H4 (cell line): ENCODE measurements at places on chromosomes 3 and 15. TPM values are rescaled to one million over a fixed set of nuclear protein-coding genes. Genes with fewer than 3 reads are reported as not detected.

DNA sequence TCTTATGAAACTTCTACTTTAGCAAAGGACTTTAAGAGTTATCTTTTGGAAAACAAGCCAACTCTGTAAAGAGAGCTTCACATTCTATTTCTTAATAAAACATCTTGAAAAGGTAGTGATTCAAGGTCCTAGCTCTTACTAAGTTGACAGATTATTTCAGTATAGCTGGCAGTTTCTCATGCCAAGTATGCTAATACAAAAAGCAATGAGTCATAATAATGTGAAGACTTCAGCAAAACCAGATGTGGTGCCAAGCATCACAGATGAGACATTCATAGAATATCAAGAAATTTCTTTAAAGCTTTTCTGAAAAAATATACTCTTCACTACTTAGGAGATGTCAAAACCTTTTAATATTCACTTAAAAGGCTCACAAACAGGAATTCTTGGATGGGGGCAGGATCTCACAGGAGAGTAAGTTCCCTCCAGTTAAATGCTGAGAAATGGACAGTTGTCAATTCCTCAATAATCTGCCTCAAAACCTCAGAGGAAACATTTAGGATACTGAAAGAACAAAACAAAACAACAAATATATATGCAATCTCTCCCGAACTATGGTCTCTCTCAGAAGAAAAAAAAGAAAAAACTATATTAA, 45.6 kb downstream of the DCBLD2 start:
- DNase-seq: peak; percentile 22

DNA sequence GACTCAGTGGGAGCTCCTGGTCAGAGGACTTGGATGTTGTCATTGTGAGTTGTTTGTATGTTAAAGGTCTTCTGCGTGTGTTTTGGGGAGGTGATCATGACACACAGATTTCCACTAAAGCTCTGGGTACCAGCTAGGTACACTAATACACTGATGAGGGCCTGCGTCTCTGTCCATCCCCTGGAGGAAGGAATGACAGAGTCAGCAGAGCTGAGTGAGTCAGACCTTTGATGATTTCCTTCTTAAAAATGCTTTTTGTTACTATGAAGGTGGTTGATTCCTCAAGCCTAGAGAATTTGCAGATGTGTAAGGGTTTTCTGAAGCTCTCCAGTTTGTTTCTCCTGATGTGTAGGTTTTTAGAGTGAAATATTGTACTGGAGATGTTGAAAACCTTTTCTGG, 424.1 kb upstream of the TPM1 start:
- peak; percentile 47 for DNase-seq

DNA sequence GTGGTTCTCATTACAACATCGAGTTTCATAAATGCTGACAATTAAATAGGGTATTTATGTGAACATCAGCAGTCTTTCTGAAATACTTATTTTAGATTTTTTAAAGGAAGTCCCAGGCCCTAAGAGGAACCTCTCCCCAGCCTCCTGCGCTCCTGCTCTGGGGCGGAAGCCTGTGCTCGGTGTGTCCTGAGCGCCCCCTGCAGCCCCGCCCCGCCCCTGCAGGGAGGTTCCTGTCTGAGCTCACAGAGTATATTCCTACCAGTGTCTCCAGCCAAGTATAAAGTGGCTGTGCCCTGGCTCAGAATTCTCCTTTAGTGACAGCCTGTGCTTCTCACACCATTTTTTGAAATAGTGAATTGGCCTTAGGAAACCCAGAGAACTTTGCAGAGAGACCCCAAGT, 567.9 kb downstream of the GOLGA6L6 start:
- no peak for DNase-seq

DNA sequence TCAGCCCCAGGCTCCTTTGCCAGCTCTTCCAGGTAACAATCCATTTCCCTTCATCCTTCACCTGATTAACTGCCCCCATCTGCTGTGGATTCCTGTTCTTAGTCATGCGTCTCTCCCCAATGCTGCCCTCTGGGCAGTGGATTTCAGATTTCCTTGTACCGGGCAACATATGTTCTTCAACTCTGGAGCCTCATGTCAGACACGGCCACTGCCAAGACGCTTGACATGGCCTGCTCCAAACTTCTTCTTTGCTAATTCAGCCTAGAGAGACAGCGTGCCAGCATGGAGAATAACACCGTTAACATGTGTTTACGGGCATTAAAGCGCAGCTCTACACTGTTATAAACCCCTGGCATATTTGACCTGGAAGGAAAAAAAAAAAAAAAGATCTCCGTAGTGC, 1035.1 kb upstream of the NR2F2 start:
- no peak for DNase-seq

DNA sequence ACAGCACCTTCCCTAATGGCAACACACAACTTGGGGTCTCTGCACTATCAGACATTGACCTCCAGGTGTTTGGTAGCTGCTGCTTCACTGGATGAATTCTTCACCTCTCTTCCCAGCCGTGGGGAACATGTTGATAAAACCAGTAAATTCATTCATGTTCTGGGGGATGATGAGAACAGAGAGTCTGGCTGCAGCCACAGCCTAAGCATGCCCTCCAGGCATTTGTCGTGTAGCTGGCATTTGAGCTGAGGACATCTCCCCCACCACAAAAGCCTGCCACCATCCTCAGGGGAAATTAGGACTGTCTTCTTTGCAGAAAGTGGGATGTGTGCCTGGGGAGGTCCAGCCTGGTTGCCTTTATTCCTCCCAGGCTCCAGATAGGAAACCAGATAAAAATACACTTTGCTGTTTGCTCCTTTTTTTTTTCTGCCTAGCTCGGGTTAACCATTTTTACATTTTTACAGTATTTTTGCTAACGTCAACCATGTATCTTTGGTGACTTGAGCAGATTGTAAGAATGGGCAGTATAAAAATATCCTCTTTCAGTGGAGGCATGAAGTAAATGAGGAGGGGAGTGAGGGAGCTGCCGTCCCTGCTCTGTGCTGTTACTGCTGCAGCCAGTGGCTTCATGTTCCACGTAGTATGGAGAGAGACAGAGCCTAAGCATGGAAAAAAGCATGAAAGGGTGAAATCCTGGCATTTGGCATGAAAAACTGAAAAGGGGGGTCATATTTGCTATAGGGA, 444.0 kb downstream of the EPHB1 start:
- DNase-seq: no peak

GRCh38 chr15:98138910-98139309, 178.4 kb downstream of the ARRDC4 start:
- DNase-seq: no peak

DNA sequence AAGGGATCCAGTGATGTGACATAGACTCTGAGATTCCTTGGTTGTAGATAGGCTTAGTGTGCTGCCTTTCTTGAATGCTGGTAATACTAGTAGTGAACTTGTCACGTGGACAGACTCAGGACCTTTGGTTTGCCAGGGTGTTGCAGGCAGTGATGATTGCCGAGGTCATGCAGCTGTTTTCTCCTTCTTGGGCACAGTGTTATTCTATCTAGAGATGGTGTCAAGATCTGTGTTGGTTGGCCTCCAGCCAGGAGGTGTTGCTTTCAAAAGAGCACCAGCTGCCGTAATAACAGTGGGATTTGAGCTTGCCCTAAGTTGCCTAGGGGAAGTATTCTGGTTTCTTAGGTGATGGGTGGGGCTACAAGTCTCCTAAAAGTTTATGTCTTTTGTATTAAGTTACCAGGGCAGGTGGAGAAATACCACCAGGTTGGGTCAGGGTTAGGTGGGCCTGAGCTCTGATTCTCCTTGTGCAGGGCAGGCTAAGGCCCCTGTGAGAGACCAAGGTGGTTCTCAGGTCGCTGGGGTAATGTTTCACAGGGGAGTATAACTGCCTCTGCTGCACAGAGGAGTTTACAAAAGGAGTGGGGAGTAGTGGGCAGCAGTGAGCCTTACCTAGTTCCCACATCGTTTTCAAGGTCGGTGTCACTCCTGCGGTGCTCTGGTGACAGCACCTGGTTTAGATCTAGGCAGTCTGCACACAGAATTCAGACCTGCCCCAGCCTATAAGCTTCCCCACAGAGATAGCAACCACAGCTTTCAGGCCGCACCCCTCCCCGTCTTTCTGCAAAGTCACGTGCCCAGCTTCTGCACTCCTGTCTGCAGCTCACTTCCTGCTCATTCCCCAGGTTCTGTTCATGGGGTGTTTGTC, 350.3 kb downstream of the DOCK3 start:
- DNase-seq: peak; percentile 4

DNA sequence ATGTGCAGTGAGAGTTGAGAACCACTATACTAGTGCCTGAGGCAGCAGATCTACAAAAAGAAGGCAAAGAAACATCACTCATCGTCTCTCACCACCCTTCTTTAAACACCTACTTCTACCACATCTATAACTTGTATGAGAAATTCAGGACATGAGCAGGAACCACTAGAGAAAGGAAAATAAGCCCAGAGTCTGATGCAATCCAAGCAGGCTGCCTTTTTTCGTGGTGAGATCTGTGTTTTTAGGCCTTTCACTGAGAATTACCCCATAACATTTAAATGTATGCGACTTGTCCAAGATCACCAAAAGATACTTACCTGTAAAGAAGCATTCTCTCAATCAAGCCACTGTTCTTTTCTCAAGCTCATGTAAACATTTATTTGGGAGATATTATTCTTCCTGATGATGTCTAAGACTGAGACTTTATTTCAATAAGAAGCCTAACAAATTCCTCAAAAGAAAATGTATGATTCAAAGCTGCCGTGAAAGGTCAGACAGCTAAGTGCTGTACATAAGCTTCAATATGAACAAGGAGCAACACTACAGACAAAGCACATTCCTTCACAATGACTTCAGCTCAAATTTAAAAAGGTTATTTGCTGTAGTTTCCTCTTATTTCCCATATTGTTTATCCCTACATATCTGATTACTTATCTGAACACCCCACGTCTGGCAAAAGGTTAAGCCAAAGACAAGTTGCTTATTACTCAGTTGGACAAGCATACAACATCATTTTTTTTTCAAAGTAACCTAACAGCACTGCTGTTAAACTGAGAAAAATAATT, 16.5 kb downstream of the SPICE1 start:
- DNase-seq: peak; percentile 55

Gene ZNF660
- total RNA-seq: 0.02 and 0.08 TPM in 2 replicates

- peak; percentile 58 for DNase-seq
Measured at GRCh38 chr3:58025837-58026569, 17.8 kb downstream of the FLNB start.

DNA sequence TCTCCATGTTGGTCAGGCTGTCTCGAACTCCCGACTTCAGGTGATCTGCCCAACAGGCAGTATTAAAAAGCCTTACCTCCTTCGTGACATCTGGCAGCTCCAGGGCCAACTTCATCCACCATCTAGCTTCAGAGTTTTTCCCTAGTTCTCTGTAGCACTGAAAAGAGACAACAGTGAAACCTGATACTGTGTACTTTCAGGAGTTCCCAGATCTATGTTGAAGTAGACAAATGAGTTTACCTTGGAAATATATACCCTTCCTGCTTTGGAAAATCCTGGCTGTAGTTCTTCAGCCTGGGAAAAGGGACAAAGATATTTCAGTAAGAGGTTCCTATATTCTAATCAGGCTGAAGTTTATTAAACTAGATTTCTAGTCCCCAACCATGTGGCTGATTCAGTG, 18.0 kb downstream of the RMDN3 start:
- no peak for DNase-seq

- DNase-seq: no peak
Measured at GRCh38 chr3:132016061-132017041, 18.5 kb downstream of the CPNE4 start.

- no peak for DNase-seq
Measured at GRCh38 chr15:34783431-34783830, 11.9 kb downstream of the ACTC1 start.

- no peak for DNase-seq
Measured at GRCh38 chr15:84016371-84016770, 219.2 kb upstream of the GOLGA6L4 start.

DNA sequence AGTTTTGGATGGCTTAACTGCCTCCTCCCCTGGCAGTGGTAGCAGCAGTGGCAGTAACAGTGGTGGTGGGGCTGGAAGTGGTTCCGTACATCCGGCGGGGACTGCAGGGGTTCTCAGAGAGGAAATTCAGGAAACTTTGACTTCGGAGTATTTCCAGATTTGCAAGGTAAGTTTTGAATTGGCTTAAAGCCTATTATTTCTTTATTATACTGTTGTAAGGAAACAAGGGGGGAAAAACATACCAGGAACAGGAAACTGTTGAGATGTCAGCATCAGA, 1.5 kb downstream of the STXBP5L start:
- no peak for DNase-seq

DNA sequence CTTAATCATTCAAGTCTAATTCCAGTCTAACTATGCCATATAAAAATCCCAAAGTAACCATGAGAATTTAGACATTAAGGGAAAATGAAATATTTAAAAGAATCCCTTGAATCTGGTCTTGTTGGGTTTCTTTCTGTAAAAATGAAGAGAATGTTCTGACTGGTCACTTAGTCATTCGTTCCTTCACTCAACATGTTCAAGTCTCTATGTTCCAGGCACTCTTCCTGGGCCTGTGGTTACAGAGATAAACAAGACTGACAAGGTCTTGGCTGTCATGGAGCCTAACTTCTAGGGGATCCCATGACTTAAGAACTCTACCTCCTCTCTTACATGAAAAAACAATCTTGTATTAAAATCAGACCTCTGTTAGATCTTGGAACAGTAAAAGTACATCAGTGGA, 638.6 kb upstream of the TBL1XR1 start:
- DNase-seq: peak; percentile 70

Gene TEX9
- total RNA-seq: 3.5 and 9.5 TPM in 2 replicates
